ENCODE measurements at places on chromosomes 5 and 9. TPM values are rescaled to one million over a fixed set of nuclear protein-coding genes. Genes with fewer than 3 reads are reported as not detected.

MYO10 gene
- 67.6 TPM for total RNA-seq

SLC22A4 gene
- total RNA-seq = 1.7 TPM

FOXD4 gene
- 0.93 TPM for total RNA-seq

NUTM2G gene
- total RNA-seq = not detected

PCDHGA9 gene
- total RNA-seq = 4.4 TPM

PCDHGA7 gene
- 0.09 TPM for total RNA-seq

GMCL2 gene
- total RNA-seq = not detected

All from Caco-2 (cell line).